Naive thymus-derived CD8-positive, alpha-beta T cell (primary cell): ENCODE measurements at places on chromosomes 16 and 17. TPM values are rescaled to one million over a fixed set of nuclear protein-coding genes. Genes with fewer than 3 reads are reported as not detected.

MAPT gene
- 0.86 TPM for total RNA-seq

TBC1D3G gene
- total RNA-seq, result not detected

GRCh38 chr17:76725580-76726230 is 701 bp downstream of the JMJD6 start:
- H3K36me3 ChIP-seq, result peaks cover 17% of the 10 kb centered on the region
- DNase-seq, result peak; percentile 65
- H3K4me1 ChIP-seq, result peaks cover 69% of the 10 kb centered on the region

DHODH gene
- total RNA-seq, result 14.8 TPM

- H3K36me3 ChIP-seq, result peaks cover 9% of the 10 kb centered on the region
- H3K4me3 ChIP-seq, result peak within 1 kb of the TSS; percentile 96
- peak within 1 kb of the TSS; percentile 92 for H3K27ac ChIP-seq
- peaks cover 57% of the 10 kb centered on the region for H3K4me1 ChIP-seq
Observed at GRCh38 chr17:66301864-66302741, at the start of gene PRKCA. Gene PRKCA, plus strand, starts transcription at chr17:66302613.

DNA sequence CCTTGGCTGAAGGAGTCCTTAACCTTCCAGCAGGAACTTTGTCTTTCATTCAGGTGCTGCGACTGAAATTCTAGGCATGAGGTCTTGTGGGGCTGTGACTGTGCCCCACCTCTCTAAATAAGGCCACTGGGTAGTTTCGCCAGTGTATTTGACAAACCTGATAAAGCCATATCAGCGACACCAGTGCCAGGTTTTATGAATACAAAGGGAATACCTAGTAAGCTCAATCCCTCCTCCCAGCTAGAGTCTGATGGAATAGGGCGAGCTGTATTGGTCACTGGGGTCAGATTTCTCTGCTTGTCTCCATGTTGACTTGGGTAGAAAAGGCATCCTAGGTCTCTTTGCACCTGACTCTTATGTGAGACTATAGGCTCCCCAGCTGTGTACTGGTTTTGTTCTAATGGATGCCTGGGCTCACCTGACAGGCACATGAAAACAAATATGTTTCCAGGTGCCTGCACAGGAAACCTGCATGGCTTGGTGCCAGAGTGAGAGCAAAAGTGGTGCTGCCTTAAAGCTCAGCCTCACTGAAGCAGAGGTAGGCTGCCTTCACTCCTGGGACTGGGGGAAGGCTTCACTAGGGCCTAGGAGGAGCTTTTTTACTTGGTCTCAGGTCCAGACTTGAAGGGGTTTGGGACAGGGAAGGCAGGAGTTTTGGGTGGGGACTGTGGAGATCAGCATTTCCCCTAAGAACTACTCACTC is 8.3 kb downstream of the SLC7A6 start:
- peak overlapping the region; percentile 97 for H3K27ac ChIP-seq
- peak overlapping the region; percentile 93 for H3K4me3 ChIP-seq
- H3K27me3 ChIP-seq, result no peaks in the 10 kb centered on the region
- H3K4me1 ChIP-seq, result peaks cover 88% of the 10 kb centered on the region

DNA sequence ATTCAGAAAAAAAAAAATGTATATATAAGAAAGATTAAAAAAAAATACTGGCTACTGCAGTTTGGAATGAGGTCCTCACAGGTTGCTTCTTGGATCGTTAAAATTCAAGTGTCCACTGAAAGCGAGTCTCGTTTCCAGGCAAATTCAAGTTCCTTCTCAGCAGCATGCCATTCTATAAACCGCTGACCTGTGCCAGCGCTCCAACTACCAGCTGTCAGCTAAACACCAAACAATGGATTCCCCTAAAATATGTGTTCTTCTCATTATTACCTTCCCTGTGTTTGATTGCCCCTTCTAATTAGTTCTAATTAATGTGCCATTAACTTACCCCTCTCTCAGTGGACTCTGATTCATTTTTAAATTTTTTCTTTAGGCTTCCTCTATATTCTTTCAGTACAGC is 92.4 kb downstream of the DNAH9 start:
- H3K27ac ChIP-seq, result no peak overlapping the region
- no peaks in the 10 kb centered on the region for H3K27me3 ChIP-seq
- H3K4me3 ChIP-seq, result no peak overlapping the region
- DNase-seq, result no peak
- no peaks in the 10 kb centered on the region for H3K4me1 ChIP-seq

DNA sequence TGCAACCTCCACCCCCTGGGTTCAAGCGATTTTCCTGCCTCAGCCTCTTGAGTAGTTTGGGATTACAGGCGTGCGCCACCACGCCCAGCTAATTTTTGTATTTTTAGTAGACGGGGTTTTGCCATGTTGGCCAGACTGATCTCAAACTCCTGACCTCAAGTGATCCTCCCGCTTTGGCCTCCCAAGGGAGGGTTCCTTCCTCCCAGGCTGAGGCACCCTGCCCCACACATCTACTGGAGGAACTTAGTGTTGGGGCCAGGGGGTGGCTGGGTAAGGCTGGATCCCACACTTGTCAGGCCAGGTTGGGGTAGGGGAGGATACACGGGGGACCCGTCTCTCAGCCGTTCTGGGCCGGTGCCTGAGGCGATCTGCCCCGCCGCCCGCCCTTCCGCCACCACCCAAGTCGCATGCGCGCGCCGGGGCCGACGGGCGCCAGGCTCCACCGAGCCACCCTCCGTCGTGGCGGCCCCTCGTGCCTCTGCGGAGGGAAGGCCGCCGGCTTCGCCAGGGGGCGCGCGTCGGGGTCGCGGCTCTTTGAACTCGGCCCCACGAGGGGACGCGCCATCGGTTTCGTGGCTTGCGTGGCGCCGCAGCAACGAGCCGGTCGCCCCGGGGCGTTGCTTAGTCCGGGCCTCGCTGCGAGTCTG is 15.9 kb downstream of the GRB7 start:
- H3K36me3 ChIP-seq, result no peaks in the 10 kb centered on the region
- peak overlapping the region; percentile 96 for H3K27ac ChIP-seq

DNA sequence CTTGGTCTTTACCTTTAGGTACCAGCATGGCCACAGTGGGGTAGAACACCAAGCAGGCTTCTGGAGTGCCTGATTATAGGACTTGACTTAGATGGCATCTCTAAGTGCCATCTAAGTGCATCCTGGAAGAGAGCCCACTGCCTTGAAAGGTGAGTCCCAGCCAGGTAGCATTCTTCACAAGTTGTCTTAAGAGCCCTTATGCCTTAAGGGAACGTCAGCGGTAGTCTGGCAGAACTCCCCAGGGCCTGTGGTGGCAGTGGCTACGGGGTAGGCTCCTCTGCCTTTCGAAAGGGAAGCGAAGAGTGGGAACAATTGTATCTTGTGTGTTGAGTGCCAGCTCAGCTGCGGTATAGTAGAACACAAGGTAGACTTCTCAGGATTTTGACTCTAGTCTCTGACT is 549.0 kb downstream of the HS3ST4 start:
- peaks cover 14% of the 10 kb centered on the region for H3K36me3 ChIP-seq
- no peaks in the 10 kb centered on the region for H3K4me1 ChIP-seq
- no peak for DNase-seq
- peaks cover 21% of the 10 kb centered on the region for H3K27me3 ChIP-seq
- no peak overlapping the region for H3K27ac ChIP-seq

DNA sequence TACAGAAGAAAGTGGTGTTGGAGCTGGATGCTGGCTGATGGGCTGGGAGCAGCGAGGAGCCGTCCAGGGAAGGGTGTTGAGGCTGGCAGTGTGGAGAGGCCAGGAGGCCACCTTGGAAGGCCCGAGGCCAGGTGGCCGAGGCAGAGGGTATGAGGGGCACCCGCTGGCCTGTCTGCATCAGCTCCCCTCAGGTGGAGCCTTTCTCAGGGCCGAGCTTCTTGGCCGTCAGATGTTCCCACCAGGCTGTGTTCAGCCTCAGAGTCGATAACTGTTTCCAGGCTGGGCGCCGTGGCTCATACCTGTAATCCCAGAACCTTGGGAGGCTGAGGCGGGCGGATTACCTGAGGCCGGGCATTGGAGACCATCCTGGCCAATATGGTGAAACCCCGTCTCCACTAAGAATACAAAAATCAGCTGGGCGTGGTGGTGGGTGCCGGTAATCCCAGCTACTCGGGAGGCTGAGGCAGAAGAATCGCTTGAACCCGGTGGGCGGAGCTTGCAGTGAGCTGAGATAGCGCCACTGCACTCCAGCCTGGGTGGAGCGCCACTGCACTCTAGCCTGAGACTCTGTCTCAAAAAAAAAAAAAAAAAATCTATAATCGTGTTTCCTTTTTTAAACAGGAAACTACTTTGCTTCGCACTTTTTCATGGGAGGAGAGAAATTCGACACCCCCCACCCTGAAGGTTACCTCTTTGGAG is 25.3 kb downstream of the MGRN1 start:
- no peaks in the 10 kb centered on the region for H3K27me3 ChIP-seq
- DNase-seq, result no peak
- peak overlapping the region; percentile 42 for H3K4me3 ChIP-seq
- peaks cover 39% of the 10 kb centered on the region for H3K36me3 ChIP-seq
- peak overlapping the region; percentile 92 for H3K27ac ChIP-seq

DNA sequence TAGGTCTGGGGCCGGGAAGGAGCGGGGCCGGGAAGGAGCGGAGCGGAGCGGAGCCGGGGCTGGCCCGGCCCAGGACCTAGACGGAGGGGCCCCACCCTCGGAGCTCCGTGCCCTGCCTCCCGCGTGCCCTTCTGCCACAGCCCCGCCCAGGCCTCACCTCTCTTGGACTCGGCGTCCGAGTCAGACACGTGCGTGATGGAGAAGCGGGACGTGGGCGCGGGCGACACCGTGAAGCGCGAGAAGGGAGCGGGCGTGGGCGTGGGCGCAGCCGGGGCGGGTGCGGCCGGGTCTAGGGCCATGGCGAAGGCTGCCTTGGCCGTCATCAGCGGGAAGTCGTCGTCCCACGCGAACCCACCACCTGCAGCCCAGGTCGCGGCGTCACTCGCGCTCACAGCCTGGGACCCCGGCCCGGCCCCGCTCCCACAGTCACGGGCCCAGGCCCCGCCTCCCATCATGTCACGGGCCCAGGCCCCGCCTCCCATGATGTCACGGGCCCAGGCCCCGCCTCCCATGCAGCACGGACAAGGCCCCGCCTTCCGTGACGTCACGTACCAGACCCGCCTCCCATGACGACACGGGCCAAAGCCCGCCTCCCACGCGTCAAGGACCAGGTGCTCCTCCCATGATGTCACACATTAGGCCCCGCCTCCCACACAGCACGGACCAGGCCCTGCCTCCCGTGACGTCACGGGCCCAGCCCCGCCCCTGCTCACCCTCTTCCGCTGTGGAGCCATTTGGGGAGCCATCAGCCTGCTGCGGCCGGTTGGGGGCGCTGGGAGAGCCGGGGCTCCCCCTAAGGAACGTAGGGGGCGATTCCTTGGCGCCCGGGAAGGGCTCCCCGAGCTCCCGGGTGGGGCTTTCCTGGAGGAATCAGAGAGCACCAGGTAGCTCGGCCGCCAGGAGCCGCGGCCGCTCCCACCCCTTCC is 45.8 kb upstream of the PVALEF start:
- no peaks in the 10 kb centered on the region for H3K36me3 ChIP-seq
- no peak overlapping the region for H3K27ac ChIP-seq
- no peaks in the 10 kb centered on the region for H3K27me3 ChIP-seq
- DNase-seq, result peak; percentile 83
- H3K4me3 ChIP-seq, result peak overlapping the region; percentile 60
- H3K4me1 ChIP-seq, result no peaks in the 10 kb centered on the region
